ENCODE measurements at places on chromosomes 1 and 21.

GRCh38 chr1:118049981-118050380, 120.4 kb downstream of the WDR3 start:
- DNase-seq = no peak

- no peak for DNase-seq
These were observed 148.0 kb upstream of the ERG start for GRCh38 chr21:38646213-38646837.

GRCh38 chr1:86849756-86850155, 64.2 kb downstream of the SELENOF start:
- DNase-seq = no peak

- DNase-seq = peak; percentile 70
These were observed 160.2 kb upstream of the COA6 start for GRCh38 chr1:234212764-234213657.

DNA sequence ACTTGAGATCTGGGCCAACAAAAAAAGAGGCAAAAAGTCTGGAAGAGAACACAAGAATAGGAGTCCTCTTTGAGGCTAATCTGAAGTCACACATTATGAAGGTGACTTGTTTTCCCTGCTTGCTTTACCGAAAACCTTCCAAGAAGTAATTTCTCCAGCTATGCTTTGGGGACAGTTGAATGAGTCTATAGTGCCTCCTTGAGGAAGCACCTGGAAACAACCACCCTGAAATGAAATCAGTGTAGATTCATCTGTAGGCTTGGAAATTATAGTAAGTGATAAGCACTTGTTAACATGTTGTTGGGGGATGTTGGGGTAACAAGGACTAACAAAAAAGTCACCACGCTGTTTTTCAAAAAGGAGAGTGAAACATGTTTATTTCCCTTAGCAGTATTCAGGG, 23.4 kb upstream of the RPTN start:
- no peak for DNase-seq

Measured in CD4-positive, CD25-positive, alpha-beta regulatory T cell (primary cell).